ENCODE measurements at places on chromosomes 5 and 9. TPM values are rescaled to one million over a fixed set of nuclear protein-coding genes. Genes with fewer than 3 reads are reported as not detected.

Gene SGCD
- 9.0 TPM for polyA plus RNA-seq

Gene TNFSF15
- 10.2 TPM for polyA plus RNA-seq

Gene FCN1
- 0.55 TPM for polyA plus RNA-seq

Gene OR4F3
- 0.07 TPM for polyA plus RNA-seq

Gene CXCL14
- 161 TPM for polyA plus RNA-seq

Gene RACK1
- 3,389 TPM for polyA plus RNA-seq

Gene SHLD3
- polyA plus RNA-seq = 6.1 TPM

DNA sequence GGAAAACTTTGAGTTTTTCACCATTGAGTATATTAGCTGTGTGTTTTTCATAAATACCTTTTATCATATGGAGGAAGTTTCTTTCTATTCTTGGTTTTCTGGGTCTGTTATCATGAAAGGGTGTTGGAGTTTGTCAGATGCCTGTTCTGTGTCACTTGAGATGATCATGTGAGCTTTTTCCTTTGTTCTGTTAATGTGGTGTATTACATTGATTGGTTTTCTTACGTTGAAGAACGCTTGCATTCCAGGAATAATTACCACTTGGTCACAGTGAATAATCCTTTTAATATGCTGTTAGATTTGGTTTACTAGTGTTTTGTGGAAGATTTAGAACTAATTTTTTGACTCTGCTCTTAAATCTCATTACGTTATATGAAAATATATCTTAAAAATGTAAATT lies 7.8 kb downstream of the PLEKHG4B start:
- DNase-seq = no peak

DNA sequence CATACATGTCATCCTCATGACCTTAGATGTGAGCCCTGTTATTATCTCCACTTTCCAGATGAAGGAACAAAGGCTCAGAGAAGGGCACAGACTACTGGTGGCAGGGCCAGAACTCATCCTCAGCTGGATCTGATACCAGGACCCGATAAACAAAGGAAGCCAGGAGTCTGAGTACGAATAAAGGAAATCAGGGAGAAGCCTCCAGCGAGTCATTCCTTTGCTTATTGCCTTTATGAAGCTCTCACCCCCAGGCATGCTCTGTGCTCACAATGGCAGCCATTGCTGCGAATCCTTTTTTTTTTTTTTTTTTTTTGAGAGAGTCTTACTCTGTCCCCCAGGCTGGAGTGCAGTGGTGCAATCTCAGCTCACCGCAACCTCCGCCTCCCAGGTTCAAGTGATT lies 130.1 kb downstream of the GAPVD1 start:
- no peak for DNase-seq

DNA sequence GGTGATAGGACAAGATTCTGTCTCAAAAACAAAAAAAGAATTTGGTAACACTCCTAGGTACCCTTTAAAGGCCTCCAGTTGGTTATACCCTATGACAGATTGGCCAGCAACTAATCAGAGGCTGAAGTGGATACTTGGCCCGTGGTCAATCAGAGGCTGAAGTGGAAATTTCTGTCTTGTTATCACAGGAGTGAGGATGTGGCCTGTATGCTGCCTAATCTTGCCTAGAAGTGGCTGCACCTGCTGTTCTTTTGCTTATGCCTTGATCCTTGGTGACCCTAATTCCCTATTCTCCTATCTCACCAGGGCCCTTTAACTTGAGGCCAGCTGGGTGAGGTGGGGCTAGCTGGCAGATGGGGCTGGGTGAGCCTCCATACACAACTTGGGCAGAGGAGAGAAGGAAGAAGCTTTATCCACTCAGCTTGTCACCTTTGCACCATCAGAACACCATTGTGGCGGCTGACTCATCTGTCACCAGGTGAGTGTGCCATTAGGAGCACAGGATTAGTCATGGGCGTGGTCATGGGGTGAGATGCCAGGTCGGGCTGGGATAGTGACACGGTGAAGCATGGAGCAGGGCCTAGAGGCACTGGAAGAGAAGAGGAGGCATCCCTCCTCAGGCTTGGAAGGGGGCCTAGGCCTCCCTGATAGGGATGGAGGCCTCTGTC lies 41.5 kb downstream of the SAR1B start:
- peak; percentile 96 for DNase-seq

DNA sequence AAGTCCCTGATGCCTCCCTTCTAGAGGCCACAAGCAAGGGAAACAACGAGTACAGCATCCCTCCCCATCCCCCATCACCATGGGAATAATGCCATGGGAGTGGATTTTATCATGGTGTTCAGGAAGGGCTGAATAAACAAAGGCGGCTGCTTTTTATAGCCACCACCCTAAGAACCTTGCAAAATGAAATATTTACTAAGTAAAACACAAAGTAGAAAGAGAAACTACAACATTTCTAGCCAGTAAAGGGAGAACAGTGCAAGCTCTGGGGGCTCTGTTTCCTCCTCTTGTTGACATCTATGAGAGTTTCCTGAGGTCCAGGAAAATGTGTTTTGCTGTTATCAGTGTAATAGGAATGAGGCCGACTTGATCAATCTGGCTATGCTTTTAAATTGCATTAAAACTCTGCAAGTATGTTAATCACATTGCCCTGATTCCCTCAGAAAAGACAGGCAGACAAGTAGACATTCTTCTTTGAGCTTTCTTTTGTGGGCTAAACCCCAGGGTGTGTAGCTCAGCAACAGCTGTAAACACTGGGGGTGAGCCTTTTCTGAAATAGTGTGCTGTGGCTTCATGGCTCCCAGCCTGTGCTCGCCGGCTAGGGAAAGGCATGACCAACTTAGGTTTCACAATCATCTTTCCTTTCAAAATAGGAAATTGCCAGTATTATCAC lies 31.1 kb downstream of the SV2C start:
- no peak for DNase-seq

DNA sequence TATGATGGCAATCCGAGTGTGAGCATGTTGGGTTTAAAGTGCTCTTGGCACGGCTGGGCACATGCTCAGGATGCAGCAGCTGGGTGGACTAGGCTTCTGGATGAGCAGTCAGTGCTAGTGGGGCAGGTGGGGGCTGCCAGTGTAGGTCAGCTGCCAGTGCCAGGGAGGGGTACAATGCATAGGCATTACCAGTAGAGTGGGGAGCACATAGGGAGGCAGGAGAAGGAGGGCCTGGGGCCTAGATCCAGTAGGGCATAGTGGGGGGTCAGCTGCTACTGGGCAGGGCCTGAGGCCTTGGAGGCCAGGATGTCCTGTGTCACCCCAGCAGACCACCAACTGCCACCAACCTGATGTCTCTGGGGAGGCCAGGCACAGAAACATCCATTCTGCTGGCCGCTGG lies 24.2 kb downstream of the ACSL6 start:
- no peak for DNase-seq

DNA sequence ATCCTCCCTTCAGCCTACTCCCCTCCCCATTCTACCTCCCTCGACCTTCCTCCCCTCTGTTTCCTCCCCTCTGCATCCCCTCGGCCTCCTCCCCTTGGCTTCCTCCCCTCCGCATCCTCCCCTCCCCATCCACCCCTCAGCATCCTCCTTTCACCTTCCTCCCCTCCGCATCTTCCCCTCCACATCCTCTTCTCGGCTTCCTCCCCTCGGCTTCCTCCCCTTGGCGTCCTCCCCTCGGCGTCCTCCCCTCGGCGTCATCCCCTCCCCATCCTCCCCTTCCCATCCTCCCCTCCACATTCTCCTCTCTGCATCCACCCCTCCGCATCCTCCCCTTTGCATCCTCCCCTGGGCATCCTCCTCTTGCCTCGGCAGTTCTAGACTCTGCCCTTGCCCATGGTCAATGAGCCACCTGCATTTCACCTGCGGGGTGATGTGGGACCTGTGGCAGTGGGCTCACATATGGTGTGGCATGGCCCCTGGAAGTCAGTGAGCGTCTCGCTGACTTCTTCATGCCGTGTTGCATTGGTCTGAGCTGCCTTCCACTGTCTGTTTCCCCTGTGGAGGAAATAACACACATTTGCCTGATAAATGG lies 113.0 kb downstream of the WNK2 start:
- DNase-seq = no peak

DNA sequence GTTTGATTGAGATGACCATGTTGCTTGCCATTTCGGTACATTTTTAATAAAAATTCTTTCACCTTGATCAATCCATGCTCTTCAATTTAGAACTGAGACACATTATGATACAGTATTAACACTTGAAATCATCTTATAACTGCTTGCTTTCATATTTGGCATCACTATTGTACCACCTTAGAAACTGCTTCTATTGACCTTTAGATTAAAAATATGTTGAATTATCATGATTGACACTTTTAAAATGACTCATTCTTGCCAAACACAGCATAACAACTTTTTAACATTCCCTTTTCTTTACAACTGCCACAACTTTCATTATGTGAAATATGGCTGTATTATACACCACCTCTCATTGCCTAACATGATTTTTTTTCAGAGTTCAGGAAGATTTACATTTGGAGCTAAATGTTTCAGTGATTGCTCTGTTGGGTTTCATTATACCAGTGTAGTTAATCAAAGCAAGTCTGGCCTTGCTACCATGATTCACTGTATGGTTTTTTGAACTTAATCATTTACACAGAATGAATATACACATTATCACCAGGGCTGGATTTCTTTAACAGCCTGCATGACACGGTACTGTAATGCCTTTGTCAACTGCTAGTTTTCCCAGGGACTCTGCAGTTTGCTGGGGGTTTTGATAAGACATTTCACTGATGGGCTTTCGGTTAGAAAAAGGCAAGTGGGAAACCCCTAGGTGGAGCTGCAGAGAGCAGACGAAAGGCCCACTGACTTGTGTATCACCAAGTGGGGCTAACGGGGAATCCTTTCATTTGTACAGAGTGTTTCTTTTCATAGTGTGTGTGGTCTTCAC lies 93.6 kb upstream of the TLE4 start:
- peak; percentile 17 for DNase-seq

DNA sequence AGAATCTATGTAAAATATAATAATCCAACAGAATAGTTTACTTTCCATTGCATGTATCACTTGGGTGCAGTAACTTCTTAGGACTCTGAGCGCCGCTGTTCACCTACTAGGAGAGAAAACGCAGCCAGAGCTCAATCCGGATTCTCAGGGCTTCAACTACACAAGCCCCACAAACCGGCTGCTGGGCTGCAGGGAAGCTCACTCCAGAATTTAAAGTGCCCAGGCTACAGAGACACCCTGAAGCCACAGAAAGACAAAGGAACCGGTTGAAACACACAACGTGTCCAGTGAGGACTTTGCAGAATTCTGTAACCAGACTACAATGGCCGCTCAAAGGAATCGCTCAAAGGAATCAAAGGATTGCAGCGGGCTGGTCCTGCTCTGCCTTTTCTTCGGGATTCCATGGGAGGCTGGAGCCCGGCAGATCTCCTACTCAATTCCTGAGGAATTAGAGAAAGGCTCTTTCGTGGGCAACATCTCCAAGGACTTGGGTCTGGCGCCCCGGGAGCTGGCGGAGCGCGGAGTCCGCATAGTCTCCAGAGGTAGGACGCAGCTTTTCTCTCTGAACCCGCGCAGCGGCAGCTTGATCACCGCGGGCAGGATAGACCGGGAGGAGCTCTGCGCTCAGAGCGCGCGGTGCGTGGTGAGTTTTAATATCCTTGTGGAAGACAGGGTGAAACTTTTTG lies at the start of gene PCDHGA10:
TSS of gene PCDHGA10 (plus strand) at position 134 of the 686 bp plus-strand sequence. CDS start at position 323, 189 bp downstream.
- DNase-seq = no peak

DNA sequence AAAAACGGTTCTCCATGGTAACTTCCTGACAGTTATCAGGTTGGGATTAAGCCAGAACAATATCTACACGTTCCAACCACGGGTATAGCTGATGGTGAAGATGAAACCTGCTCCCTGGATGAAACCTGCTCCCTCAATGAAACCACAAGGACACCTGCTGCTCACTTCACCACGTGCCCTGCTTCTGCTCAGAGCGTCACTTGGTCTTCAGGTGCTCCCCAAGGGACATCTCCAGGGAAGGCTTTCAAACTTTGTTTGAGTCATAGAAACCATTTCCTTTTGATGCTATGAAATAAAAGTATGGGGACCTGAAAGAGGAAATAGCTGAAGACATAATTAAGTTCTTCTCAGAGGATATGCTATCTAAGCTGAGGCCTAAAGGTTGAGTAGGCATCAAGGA lies 242.4 kb downstream of the MED10 start:
- no peak for DNase-seq

DNA sequence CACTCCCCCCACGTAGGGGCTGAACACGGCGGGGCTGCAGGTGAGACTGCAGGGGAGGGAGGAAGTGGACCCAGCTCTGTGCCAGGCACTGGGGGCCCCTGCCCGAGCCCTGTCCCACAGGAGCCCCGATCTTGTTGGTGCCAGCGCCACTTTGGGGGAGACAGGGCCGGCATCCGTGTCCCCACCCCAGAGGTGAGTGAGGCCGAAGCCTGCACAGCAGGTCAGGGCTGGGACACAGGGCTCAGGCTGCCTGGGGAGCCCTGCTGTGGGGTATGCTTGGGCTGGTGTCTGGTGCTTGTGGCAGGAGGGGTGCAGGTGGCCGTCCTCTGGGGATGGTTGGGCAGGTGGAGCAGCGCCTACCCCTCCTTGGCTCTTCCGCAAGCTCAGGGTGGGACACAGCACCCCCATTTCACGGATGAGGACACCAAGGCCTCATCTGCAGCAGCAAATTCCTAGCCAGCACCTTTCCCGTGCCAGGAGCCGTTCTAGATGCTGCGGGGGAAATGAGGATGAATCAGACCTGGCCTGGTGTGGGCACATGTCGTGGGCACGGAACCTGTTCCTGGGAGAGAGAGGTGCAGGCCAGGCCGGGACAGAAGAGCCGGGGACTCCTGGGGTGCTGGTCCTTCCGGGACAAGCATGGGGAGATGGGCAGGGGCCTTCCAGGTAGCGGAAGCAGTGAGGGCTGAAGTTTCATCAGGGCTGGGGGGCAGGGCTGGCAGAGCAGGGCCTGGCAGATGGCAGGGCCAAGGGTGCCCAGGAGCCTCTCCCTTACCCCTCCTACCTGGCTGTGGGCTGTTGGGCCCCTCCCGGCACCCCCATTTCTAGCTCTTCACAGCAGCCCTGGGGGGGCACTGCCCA lies 35.2 kb downstream of the KCNT1 start:
- DNase-seq = no peak

- DNase-seq = no peak
These were observed 8.6 kb downstream of the PDCD1LG2 start for GRCh38 chr9:5518937-5519319.

- DNase-seq = peak; percentile 88
These were observed 23.3 kb downstream of the PTGES2 start for GRCh38 chr9:128104171-128104618.

GRCh38 chr9:133352635-133353340 lies 3.5 kb downstream of the SURF1 start:
- no peak for DNase-seq

DNA sequence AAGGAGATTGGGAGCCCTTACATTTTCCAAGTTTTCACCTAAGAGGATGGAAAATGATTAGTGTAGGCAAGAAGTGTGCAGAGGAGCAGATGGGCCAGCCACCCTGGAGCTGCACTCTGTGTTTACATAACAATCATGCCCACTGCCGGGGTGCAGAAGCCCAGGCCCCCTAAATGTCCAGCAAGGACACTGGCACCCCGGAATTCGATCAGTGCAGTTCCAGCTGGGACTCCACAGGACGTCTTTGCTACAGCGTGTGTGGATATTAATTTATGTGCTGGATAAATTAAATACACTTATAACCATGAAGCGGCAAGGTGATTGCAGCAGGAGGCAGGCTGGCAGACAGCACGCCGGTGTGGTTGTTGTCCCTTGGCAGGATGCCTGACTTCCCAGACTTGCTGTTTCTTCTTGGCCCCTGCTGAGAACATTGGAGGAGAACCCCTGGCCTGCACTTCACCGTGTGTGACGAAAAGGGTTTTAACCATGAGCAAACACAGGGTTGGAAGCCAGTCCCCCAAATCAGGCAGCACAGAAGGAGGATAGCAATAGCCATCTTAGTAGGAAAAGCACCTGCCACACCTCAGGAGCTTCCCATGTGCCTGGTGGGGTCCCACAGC lies 73.7 kb downstream of the GADD45G start:
- no peak for DNase-seq

- peak; percentile 22 for DNase-seq
These were observed 28.1 kb upstream of the OBP2B start for GRCh38 chr9:133237035-133237731.
